ENCODE measurements at places on chromosomes 2 and 18.

DNA sequence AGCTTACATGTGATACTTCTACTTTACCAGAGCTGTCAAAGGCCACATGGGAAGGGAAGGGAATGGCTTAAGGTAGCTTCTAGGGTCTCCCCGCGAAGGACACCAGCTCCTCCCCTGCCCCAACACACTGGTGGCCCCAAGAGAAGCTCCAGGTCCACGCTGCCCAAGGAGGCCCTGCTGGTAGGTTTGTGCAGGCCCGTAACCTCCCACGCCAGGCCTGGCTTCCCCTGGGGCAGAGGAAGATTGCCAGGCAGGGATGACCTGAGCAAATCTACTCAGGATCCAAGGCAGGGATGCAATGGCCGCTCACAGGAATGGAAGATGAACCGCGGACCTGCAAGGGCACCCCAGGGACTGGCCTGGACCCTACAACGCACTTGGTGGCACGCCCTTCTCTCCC, 205.1 kb downstream of the MGAT5 start:
- DNase-seq: no peak

DNA sequence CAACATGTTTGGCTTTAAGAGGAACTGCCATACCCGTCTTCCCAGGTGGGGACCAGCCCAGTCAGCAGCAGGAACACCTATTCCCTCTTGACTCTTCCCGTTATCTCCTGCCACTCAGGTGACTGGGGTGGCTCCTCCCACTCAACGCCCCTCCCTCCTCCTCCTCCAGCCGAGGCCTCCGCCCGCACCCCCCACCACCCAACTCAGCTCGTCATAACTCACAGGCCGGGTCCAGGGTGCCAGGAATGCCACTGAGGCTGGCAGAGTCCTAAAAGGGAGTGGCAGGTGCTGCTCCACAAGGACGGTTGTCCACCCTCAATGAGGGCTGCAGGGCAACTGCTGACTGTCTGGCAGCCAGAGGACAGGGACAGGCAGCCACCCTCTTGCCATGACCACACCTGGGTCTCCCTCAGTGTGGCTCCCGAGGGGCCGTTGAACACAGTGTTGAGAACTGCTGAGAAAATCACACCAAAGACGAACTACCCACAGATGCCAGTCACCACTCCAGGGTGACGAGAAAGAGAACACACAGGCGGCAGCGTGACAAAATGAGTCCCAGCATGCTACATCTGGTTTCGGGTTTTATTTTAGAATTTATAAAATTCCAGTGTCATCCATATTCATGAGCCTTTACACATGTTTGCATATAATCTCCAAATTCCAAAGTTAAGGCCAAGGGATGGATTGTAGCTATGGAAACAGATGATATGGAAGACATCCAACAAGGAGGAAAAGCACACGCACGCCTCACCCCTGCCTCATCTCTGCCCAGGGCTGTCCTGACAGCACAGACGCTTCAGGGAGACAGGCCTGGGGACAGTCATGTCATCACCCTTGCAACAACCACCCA, 38.5 kb downstream of the ANO7 start:
- DNase-seq: no peak

- DNase-seq: no peak
Measured at GRCh38 chr2:211070547-211070946, 514.1 kb downstream of the CPS1 start.

GRCh38 chr2:113888641-113889470, 1.0 kb upstream of the ACTR3 start:
- DNase-seq: no peak

DNA sequence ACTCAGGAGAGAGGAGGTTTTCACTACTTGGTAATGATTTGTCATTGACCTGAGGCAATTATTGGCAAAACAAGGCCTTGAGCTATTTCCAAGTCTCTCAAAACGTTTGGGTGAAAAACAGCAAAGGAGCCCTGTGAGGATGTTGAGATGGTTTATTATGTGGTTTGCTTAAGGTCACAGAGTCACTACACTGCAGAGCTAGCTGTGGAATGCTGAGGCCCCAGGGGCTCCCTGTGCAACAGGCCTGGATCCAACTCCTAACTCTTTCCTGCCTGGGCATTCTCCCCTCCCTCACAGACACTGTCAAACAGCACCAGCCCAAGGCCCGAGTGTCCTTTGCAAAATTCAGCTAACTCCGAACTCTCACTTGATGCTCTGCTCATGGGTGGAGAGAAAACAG, 754.6 kb upstream of the SOX11 start:
- no peak for DNase-seq

Data from fibroblast of the conjunctiva (primary cell).